ENCODE measurements at places on chromosomes 6 and 20. TPM values are rescaled to one million over a fixed set of nuclear protein-coding genes. Genes with fewer than 3 reads are reported as not detected.

OPRM1 gene
- total RNA-seq: not detected

STX11 gene
- 54.1 TPM for total RNA-seq

CCND3 gene
- total RNA-seq: 182 TPM

GRCh38 chr20:23387118-23387443 is 25.1 kb downstream of the GZF1 start:
- peaks cover 33% of the 10 kb centered on the region for H3K36me3 ChIP-seq
- H3K27me3 ChIP-seq: no peaks in the 10 kb centered on the region
- H3K4me3 ChIP-seq: no peak overlapping the region
- no peak for DNase-seq

DNA sequence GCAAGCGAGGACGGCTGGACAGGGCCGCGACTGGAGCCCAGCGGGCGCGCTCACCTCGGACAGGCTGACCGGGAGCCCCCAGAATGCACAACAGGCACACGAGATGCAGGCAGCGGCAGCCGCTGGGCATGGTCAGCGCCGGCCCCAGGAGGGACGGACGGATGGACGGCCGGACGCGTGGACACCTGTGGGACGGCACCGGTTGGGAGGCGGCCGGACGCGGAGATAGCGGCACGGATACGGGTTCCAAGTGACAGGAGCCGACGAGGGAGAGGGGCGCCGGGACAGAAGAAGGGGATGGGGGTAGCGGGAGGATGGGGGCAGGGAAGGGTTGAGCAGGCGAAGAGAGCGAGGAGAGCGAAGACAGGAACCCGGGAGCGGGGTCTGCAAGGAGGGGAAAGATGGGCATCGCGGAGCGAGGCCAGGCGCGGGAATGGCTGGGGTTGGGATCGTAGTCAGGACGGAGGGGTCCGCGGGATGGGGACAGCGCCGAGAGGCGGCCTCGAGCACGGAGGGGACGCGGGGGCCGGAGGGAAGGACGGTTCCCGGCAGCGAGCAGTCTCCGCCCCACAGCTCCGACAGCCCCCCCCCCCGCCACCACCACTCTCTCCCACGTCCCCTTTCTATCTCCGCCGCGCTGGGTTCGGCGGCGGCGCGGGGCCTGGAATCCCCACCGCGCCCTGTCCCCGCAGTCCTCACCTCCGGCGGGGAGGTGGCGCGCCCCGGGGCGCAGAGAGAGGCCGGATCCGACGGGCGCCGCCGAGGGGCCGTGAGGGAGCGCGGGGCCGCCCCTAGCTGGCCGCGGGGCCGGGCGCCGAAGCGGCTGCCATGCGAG is 435 bp downstream of the DLK2 start:
- peaks cover 35% of the 10 kb centered on the region for H3K27me3 ChIP-seq
- peaks cover 11% of the 10 kb centered on the region for H3K4me1 ChIP-seq
- DNase-seq: peak; percentile 91
- no peak overlapping the region for H3K27ac ChIP-seq

GRCh38 chr6:40695114-40695513 is 108.0 kb upstream of the LRFN2 start:
- no peak overlapping the region for H3K27ac ChIP-seq
- no peaks in the 10 kb centered on the region for H3K36me3 ChIP-seq
- no peak overlapping the region for H3K4me3 ChIP-seq
- no peaks in the 10 kb centered on the region for H3K4me1 ChIP-seq
- DNase-seq: no peak
- H3K27me3 ChIP-seq: no peaks in the 10 kb centered on the region

DNA sequence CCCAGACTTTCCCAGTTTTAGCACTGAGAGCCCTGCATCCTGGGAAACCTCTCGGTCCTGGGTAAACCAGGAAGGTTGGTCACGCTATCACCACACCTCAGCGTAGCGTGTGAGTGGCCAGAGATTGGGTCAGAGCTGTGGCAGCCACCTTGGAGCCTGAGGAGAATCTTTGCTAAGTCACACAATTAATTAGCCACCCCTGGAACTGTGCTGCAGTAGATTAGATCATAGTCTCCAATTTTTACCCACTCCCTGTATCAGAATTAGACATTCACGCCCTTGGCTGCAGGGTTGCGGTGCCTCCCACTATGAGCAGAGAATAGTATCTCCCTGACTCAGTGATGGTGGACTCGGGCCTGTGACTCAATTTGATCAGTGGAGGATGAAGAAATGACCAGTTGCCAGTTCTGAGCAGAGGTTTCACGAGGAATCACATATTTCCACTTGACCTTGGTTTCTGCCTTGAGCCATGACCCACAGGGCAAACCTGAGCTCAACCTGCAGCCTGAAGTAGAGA is 6.0 kb upstream of the PTGIS start:
- peaks cover under 1% of the 10 kb centered on the region for H3K4me1 ChIP-seq
- no peaks in the 10 kb centered on the region for H3K27me3 ChIP-seq
- no peak overlapping the region for H3K4me3 ChIP-seq
- no peak overlapping the region for H3K27ac ChIP-seq
- H3K36me3 ChIP-seq: no peaks in the 10 kb centered on the region

GRCh38 chr6:26576407-26576843 is 20.3 kb upstream of the ABT1 start:
- peaks cover 13% of the 10 kb centered on the region for H3K27me3 ChIP-seq
- peaks cover 8% of the 10 kb centered on the region for H3K4me1 ChIP-seq
- H3K27ac ChIP-seq: no peak overlapping the region
- no peaks in the 10 kb centered on the region for H3K36me3 ChIP-seq

DNA sequence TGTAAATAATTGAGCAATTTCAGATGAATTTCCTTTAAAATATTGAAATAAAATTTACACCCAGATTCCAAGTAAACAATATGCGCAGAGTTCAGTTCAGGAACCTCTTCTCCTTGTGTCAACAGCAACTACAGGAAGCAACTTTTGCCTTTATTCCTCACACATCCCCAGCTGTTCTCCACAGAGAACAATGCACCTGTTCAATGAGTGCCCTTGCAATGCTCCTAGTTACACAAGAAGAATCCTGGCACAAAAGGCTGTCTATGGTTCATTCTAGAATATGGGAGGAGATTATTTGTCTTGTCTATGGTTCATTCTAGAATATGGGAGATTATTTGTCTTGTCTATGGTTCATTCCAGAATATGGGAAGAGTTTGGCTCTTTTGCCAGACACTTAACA is 454.9 kb downstream of the BTBD3 start:
- H3K4me3 ChIP-seq: no peak overlapping the region
- H3K36me3 ChIP-seq: no peaks in the 10 kb centered on the region
- no peak for DNase-seq
- H3K27me3 ChIP-seq: no peaks in the 10 kb centered on the region
- H3K27ac ChIP-seq: no peak overlapping the region
- no peaks in the 10 kb centered on the region for H3K4me1 ChIP-seq

DNA sequence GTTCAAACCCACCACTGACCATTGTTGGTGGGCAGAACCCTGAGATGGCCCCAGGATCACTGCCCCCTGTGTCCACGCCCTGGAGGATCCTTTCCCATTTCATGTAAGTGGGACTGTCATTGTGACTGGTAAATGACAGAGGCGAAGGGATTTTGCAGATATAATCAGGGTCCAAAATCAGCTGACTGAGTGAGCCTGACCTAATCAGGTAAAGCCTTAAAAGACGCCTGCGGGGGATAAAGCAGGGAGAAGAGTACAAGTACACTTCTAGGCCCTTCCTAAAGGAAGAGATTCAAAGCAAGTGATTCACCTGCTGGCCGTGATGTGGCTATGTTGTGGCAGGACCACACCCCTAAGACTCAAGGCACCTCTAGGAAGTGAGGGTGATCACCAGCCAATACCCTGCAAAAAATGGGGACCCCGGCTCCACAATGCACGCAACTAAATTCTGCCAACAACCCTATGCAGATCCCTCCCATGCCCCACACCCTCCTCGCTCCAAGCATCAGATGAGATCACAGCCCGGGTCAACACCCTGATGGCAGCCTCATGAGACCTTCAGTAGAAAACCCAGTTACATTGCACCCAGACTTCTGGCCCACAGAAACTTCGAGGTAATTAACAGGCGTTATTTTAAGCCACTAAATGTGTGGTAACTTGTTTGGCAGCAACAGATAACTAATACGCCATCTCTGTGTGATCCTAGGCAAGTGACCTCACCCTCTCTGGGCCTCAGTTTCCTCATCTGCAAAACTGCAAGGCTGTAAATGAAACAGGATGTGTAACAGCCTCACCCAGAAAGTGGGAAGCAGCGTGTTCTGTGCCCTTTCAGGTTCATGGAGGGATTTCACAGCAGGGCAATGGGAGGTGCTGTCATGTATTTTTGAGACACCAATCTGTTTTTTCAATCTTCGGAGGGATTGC is 11.3 kb downstream of the PREX1 start:
- peaks cover 5% of the 10 kb centered on the region for H3K36me3 ChIP-seq
- H3K27ac ChIP-seq: no peak overlapping the region
- DNase-seq: no peak
- no peak overlapping the region for H3K4me3 ChIP-seq
- peaks cover 14% of the 10 kb centered on the region for H3K27me3 ChIP-seq

All from lower lobe of right lung (tissue), 2 donors.